ENCODE measurements at places on chromosomes 2 and 18.

- DNase-seq: no peak
These were observed 35.7 kb upstream of the RAB1A start for GRCh38 chr2:65165558-65165957.

DNA sequence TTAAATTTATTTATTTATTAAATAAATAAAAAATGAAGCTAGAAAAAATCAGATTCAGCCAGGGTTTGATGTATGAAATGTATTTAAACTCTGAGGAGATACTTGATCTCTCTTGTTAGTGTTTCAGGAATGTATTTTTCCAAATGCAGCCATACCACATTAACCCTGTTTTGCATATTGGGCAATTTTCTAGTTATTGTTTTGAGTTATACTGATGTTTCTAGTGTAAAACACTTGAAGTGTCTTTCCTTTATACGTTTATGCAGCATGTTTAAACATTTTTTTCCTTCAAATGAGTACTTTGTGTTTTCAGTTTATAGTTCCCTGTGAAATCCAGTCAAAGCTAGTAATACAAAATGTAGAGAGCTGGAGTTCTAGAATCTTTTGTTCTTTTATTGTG, 69.9 kb downstream of the WDR7 start:
- no peak for DNase-seq

GRCh38 chr2:127932199-127932876, 46.6 kb upstream of the AMMECR1L start:
- DNase-seq: no peak

DNA sequence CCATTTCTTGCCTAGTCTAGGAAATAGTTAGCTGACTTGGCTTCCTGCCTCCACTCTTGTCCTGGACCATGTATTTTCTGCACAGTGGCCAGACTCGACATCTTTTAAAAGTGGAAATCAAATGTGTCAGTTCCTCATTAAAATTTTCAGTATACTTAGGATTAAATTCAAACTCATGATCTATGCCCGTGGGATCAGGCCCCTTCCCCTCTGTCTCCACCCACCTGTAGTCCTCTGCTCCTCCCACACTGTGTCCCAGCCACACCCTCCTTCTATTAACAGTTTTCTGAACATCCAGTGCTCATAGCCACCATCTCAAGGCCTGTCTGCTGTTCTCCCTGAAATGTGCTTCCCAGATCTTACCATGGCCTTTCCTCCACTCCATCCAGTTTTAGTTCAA, 13.3 kb downstream of the ARHGAP25 start:
- DNase-seq: no peak

- no peak for DNase-seq
These were observed 464.9 kb downstream of the CDH2 start for GRCh38 chr18:27712066-27712465.

- no peak for DNase-seq
These were observed 2.2 kb upstream of the TEX51 start for GRCh38 chr2:126896471-126896870.

DNA sequence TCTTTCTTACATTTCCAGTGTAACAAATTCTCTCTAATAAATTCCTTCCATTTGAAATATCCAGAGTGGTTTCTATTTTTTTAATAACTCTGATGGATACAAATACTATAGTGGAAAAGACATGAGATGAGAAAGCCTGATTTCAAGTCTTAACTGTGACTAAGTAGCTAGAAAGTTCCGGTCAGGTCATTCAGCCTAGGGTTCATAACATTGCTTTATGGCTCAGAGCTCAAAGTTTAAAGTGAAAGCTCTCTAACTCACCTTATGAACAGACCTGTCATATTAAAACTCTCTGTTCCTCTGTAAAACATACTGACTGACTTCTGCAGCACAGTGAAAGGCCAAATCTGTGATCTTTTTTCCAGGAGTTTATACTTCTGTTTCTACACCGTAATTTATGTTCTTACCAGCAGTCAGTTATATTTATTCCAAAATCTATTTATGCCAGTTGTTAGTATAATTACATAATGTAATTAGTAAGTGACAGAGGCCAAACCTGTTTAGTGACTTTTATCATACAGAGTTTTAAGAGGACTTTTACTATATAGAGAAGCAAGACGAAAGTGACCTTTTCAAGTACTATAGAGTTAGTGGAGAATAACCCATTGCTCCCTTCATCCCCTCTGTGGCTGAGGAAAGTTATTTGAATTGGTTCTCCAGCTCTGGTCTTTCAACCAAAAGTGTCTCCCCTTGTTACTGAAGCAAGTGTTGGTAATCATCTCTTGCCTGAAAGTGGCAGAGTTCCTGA, 118.8 kb upstream of the PDE1A start:
- no peak for DNase-seq

GRCh38 chr2:166491461-166491860, 2.6 kb downstream of the SCN7A start:
- no peak for DNase-seq

- DNase-seq: no peak
These were observed 23.9 kb upstream of the CCDC68 start for GRCh38 chr18:54983041-54983686.

GRCh38 chr18:22337306-22337705, 80.4 kb downstream of the CTAGE1 start:
- DNase-seq: no peak

- no peak for DNase-seq
These were observed 263.9 kb downstream of the MYCN start for GRCh38 chr2:16204251-16204650.

- DNase-seq: no peak
These were observed 234.4 kb downstream of the LOXHD1 start for GRCh38 chr18:46422552-46423055.

GRCh38 chr18:48833701-48834412, 116.9 kb downstream of the SMAD7 start:
- no peak for DNase-seq

GRCh38 chr2:21787941-21788340, 664.2 kb downstream of the TDRD15 start:
- no peak for DNase-seq

DNA sequence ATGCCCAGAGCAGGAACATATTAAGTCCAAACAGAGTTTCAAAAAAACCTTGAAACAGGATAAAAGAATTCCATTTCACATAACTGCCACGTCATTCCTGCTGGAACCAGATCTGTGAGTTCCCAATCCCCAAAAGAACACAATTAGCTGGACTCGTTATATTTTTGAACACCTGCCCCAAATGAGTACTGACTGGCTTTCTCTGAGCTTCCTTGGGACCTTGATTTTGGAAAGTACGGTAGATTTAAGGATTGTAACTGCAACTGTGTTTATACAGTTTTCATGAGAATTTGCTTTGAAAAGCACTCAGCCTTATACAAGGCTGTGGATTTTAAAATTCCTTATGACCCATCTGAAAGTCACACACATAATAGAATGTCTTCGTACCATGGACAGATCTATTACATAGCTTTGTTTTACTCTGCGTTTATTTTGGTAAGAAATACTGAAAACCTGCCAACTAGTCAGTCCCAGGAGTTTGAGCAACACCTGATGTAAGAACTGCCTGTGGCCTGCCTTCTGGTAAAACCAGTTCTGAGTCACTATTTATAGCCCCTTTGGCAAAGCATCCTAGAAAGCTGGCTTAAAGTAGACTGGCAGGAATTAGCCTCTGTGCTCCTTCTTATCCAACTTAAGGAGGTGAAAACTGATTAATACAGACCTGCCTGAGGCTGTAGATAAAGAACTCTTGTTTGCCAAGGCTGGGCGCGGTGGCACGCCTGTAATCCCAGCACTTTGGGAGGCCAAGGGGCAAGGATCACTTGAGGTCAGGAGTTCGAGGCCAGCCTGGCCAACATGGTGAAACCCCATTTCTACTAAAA, 48.1 kb downstream of the MERTK start:
- DNase-seq: no peak

DNA sequence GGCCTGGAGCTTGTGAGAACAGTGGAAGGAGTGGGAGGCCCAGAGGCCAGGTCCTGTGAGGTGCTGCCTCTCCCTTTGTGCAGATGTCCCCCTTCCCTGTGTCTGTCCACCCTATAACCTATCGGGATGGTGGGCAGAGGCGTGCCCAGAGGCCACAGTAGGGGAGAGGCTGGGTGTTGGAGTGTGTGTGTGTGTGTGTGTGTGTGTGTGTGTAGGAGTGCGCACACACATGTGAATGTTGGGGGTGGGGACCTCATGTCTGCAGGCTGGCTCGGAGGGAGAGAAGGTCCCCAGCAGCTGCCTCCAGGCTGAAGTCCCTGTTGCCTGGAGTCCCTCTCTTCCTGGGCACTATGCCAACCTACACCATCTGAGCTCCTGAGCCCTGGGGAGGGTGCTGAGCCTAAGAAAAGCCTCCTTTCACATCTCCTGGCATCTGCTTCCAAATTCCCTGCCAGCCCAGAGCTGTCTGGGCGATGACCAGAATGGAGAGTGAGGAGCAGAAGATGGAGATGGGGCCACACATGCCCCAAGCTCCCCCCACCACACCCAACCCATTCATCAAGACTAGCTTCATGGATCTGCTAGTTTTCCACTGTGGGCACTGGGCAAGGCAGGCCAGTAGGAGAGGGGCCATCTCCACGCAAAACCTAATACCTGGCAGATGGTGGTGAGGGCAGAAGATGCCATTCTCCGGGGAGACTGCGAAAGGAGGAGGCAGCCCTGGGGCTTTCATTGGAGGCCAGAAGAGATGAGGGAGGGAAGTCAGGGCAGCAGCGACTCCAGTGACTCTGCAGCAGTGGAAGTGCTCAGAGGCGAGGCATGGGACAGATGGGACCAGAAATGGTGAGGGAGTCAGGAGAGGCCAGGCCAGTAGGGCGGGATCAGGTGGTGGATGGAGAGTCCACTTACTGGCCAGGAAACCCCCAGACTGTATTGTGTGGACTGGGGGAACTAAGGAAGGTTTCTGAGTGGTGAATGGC, 20.3 kb downstream of the KCNK3 start:
- no peak for DNase-seq

DNA sequence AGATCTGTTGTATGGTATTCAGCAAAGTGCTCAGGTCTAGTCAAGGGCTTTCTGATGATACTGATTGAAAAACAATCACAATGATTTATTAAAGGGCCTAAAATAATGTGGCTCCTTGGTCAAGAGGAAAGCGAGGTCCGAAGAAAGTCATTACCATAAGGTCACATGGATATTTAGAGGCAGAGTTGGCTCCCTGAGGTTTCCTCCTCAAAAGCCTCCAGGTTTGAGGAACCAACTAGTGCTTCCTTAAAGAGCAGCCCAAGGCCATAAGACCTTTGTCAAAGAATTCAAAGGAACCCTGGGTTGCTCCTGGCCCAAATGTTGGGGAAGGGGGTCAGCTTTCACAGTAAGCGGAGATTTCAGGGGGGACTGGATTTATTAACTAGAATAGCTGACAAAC, 280.7 kb upstream of the ATP5MC3 start:
- no peak for DNase-seq

DNA sequence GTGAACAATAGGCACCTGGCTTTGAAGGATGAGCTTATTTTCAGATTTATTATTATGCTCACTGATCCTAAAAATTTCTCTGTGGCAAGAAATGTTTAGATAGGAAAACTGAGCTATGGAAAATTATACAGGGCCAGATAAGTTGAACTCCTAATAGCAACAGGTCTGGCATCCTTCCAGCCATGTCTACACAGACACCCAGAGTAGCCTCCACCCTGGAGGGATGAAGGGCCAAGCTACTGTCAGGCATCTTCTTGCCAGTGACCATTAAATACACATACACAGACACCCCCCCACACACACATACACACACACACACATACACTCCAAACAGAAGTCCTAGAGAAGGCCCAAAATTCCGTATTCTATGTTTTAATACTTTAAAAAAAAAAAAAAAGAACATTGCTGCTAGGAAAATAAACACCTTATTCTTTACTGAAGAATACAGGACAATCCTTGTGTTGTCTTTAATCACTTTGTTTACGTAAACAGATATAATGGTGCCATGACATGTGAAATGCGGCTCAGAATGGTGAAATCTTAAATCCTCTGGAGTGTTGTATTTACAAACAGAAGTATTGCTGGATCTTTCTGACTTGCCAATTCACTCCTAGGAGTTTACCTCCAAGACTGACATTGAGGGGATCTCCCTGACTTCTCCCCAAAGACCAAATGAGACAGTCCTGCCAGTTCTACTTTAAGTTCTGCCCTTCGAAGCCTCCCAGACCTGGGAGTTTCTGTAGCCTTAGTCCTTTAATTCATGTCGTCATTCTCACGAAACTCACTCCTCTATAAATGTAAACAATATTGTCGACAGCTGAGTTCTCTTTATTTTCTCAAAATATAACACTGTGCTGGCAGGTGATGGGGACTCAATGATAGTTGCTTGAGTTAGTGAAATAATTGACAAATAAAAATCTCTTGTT, 163.1 kb downstream of the ANTXR1 start:
- DNase-seq: no peak

DNA sequence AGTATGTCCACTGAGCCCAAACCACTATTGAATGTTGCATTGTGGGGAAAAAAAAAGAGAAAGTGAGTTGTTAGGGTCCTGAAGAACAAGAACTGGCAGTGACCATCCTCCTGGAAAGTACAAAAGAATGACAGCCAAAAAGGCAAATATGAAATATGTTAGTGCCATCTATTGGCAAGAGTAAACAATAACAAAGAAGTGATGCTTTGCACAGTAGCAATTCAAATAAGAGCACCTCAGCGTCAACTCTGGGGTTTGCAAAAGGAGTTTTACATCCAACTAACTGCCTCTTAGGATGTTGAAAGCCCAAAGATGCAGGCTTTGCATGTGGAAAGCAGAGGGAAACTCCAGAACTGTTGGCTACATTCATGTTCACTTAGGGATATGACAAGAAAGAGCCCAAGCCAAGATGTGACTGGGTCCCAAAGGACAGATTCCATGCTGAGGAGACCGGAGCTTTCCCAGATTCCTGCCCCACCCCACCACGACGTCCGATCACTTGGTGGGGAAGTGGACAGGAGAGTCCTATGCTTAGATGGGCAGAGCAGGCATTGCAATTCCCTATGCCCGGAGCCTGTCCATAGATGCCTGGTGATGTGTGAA, 15.6 kb downstream of the TRABD2A start:
- no peak for DNase-seq

DNA sequence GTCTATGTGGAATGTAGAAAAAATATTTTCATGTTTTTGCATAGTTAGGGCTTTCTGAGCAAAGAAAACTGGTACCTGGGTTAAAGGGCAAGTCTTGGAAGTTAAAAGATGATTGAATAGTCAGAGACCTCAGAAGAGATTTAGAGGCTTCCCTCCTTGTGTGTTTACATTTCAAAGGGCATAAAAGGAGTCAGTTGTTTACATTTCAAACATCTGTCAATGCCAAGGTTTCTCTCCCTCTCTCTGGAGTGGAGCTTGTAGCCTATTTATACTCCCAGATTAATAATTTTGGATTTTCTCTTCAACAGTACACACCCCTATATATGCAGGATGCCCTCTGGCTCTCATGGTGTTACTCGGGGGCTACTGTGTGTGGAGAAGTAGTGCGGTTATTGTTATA, 8.6 kb downstream of the M1AP start:
- no peak for DNase-seq

DNA sequence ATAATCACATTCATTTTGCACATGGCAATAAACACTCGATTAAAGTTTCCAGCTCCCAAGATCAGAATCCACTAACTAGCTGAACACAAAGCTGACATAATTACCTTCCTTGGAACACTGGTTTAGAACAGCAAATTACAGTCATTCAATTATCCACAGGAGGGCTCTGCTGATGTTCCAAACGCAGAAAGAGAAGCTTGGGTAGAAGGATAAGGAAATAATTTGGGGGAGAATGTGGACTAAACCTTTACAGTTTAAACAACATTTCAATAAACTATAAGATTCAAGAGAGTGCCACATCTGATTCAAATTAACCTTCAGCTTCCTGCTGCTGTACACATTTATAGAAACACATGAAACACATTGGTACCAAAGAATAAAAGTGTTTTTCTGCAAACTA, 67.8 kb upstream of the ARL4C start:
- no peak for DNase-seq

- no peak for DNase-seq
These were observed 760.5 kb downstream of the SATB2 start for GRCh38 chr2:198697218-198697617.

Data from stimulated activated CD8-positive, alpha-beta memory T cell treated with anti-CD3 and anti-CD28 coated beads, Interleukin-7, amount 100 ng/mL, for 1 hour (primary cell).